ENCODE measurements at places on chromosomes 3 and 15.
A peak's percentile ranks its signal among the peaks of the same experiment; 100 is the strongest.

GRCh38 chr3:8460815-8461456 is 40.7 kb upstream of the LMCD1 start:
- DNase-seq: no peak

DNA sequence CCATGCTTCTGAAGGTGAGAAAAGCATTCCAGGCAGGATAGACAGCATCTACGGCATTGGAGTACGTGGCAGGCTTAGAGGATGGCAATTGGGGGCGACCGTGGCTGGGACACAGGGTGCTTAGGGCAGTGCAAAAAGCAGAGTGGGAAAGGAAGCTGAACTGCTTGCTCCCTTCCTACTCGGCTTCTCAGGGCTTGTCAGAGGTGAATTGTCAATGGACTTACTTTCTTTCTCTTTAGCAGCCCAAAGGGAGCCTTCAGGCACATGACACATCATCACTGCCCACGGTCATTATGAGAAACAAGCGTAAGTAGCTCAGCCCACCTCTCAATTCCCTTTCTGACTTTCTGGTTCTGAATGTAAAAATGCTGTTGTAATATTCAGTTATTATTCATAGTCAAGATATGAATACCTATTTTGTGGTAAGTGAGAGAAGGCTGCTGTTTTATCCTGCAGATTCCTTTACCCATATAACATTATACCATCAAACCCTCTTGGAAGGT is 84.3 kb downstream of the KLHL25 start:
- peak; percentile 45 for DNase-seq

- DNase-seq: peak; percentile 49
Observed at GRCh38 chr15:70319466-70319865, 221.7 kb upstream of the TLE3 start.

DNA sequence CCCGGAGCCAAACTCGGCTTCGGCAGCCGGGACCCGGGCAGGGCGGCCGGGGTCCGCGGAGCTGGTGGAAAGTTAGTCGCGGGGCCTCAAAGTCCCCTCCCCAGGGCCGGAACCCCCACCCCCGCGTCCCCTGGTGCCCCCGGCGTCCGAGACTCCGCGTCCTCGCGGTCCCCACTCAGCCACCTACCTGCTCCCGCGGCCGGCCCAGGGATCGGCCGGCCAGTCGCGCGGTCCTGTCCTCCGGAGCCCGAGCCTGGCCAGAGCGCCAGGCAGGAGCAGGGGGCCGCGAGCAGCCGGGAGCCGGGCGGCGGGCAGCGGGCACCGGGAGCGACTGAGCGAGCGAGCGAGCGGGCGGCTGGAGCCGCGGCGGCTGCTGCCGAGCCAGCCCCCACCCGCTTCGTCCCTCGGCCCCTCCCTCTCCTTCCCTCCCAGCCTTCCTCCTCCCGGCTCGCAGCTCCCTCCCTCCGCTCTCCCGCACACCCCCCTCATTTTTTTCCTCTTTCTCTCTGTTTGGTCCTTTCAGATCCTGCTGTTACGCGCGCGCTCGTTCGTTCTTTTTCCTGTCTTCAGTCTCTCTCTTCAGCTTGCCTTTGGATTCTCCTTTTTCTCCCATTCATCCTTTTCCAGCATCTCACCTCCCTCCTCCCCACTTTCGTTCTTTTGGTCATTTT is at the start of gene MEGF11:
TSS of gene MEGF11 (minus strand) at position 333 of the 671 bp plus-strand sequence. CDS start 125,347 bp downstream, outside the sequence.
- peak; percentile 53 for DNase-seq

DNA sequence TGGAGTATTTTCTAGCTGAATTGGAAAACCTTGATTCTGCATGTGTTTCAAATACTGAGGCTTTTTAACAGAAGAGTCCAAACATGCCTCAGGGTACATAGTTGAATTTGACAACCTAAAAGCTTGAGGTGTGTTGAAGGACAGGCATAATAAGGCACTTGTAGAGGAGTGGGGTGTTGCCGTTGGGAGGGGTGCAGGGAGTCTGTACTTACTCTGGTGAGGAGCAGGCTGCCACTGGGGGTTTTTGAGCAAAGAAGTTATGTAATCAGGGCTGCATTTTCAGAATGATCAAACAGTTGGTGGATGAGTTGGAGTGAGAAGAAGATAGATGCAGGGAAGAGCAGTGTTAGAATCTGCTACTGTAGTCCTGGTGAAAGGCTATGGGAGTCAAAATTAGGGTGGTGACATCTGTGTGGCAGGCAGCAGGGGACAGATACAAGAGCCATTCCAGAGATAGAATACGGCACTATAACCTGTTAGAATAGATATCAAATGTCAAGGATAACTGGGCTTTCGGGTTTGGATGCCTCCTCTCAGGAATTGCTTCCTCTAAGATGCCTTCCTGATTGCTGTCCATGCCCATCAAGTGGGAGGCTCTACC is 161.6 kb downstream of the GHSR start:
- no peak for DNase-seq

DNA sequence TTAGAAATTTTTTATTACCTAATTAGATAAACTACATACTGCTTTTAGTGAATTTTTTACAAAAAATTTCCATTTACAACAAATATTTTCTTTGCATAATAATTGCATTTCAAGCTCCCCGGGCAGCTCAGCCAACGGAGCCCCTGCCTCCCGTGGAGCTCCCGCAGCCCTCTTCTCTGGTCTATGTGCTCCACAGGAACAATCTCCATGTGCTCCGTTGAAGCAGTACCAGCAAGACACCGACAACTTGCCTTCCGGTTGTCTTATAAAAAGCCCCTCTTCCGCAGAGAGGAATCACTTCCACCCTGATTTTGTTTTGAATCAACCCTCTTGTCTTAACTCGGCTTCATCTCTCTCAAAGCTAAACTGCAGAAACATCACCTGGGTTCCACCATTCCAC is 46.9 kb upstream of the CHD2 start:
- DNase-seq: no peak

- DNase-seq: peak; percentile 3
Observed at GRCh38 chr15:100722551-100723314, 120.3 kb downstream of the ASB7 start.

- DNase-seq: no peak
Observed at GRCh38 chr3:72789786-72790185, 58.5 kb downstream of the SHQ1 start.

DNA sequence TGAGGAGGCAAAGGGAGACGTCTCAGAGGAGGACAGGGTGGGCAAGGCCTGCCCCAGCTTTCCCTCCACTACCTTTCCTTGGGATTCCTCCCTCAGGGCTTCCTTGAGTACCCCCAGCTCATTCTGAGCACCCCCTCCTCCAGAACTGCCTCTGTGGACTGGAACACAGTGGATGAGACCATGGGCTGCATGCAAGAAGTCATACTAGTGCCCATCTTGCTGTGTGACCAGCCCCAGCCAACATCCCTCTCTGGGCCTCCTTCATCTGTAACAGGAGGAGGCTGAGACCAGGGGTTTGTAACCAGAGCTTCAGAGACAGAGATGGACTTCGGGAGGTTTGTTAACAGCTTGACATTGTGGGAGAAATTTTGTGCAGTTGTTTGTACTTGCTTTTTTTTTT is 25.6 kb downstream of the FEM1B start:
- peak; percentile 4 for DNase-seq

DNA sequence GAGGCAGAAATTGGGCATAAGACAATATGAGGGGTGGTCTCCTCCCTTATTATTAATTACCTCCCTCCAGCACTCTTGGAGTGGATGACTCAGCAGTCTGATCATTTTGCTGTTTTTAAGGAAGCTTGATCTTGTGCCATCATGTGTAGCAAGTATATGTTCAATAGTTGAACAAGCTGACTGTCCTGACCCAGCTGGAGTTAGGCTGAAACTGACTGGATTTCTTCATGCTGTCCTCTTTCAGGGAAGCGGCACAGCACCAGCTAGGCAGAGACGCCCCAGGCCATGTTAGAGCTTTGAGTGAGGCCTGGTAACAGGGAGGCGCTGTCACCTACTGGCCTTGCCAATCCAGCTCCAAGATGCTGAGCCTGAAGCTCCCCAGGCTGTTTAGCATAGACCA is 54.4 kb upstream of the KIF23 start:
- no peak for DNase-seq

DNA sequence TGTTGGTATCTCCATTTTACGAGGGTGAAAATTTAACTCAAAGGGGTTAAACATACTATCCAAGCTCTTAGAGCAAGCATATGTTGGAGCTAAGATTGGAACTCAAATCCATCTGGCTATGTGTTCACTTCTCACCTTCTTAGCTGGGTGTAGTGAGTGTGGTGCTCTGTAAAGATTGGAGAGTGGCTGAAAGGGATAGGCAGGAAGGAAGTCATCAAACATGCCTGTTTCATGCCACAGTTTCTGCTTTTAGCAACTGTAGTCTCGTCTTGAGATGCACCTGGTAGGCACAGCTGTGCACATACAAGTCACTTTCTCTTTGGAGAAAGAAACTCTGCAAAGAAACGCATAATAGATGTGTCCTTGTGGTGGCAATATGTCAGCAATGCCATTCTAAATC is 189.1 kb upstream of the MDFIC2 start:
- DNase-seq: no peak
